ENCODE measurements at places on chromosomes 1 and 21.

- DNase-seq: no peak
These were observed 27.7 kb upstream of the KCND3 start for GRCh38 chr1:112017183-112017582.

- no peak for DNase-seq
These were observed 381.4 kb upstream of the ZRANB2 start for GRCh38 chr1:71462247-71462646.

- DNase-seq: no peak
These were observed 111.9 kb downstream of the ZBTB18 start for GRCh38 chr1:244162786-244163530.

DNA sequence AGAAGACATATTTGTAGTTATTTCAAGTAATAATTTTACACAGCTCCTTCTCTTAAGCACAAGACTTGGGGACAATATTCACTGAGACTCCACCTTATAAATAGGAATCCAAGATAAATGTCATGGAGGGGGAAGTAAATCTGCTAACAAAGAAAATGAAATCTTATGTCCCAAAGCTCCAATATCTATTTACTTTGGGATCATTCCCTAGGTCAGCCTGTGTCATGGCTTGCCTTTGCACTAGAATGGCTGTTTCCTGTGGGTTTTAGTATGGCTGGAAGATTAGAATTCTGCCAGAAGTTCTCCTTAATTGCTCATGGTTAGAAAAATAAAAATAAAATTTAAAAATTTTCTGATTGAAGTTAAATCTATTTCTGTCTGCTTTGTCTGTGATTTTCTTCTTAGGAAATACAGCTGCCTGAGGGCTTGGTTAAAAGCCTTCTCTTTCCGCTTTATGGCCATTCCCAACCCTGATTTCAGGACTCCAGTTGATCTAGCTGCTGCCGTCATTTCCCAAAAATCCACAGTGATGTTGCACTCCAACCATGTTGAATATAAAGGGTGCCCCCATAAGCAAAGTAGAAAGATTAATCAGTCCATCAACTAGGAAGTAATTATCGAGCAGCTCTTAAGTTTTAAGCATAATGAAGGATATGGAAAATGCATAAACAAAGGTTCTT lies 326.4 kb upstream of the LYPLAL1 start:
- DNase-seq: no peak

- no peak for DNase-seq
These were observed 501.0 kb downstream of the SETD4 start for GRCh38 chr21:35559128-35559828.

DNA sequence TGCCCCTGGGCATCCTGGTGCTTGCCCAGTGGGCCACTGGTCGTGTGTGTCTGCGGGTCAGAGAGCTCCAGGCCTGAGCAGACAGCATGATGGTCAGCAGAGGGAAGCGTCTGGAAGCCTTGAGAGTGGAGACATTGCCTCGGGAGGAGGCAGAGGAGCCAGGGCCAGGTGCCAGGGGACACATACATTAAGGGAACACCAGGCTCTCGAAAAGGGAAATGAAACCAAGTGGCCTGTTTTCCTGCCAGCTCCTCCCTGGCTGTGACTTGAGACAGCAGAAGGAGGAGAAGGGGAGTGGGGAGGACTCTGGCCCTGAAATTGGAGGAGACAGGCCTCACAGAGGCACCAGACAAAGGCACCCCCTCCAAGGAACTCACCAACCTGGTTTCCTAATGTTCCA lies 62.4 kb upstream of the LRP8 start:
- DNase-seq: no peak

GRCh38 chr21:31897311-31897710 lies 24.5 kb downstream of the HUNK start:
- DNase-seq: no peak

DNA sequence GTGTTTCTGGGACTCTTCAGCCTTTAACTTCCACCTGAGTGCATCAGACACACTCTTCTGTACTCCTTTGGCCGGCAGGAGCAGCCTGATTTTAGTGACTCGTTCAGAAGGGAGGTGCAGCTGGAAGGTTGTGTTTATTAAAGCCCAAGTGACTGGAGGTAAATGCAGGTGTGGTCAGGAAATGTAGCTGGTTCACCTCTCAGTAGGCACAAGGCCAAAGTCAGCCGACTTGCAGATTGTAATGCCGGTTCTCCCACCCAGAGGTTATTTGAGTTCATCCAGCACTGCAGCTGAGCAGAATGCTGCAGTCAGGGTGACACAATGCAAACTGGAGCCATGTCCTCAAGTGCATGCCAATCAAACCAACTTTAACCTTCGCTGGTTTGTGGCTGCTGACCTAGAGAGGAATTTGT lies 91.5 kb downstream of the SPATA46 start:
- no peak for DNase-seq

GRCh38 chr1:117644696-117645311 lies 39.0 kb downstream of the TENT5C start:
- no peak for DNase-seq

DNA sequence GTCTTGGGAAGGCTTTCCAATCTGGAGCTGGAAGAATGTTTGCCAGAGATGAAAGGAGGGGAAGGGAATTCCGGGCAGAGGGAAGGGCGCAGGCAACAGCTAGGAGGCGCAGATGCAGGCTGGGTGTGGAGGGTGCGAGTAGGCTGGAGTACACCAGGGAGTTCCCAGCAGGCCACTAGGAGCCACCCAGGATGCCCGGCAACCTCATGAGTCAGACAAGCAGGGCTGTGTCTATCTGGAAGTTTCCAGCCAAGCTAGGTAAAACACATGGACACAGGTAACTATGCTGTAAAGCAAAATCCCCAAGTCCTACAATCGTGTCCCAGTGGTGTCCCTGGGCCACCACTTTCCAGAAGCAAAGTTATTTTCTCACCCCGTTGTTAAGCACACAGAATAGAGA lies 990 bp upstream of the NBL1 start:
- no peak for DNase-seq

DNA sequence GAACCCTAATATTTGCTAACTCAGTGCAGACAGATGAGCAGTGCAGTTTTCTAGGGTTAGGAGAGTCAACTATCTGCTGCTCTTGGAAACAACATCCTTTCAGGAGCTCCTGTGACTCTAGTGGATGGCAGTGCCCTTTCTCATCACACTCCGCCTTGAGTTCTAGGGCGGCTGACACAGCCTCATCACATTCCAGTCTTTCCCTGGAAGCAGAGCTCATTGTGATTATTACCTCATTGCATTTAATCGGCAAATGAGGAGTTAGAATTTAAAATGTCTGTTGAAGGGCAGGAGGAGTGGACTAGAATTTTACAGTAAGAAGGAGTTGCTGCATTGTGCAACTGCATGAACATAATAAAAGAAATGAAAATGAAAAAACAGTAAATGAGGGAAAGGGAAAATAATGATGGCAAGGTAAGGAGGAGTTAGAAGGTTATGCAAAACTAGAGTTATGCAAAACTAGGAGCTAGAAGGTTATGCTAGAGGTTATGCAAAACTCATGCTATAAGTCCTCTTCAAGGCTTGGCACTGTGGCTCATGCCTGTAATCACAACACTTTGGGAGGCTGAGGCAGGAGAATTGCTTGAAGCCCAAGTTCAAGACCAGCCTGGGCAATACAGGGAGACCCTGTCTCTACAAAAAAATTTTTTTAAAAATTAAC lies 6.9 kb upstream of the PTGFRN start:
- no peak for DNase-seq

DNA sequence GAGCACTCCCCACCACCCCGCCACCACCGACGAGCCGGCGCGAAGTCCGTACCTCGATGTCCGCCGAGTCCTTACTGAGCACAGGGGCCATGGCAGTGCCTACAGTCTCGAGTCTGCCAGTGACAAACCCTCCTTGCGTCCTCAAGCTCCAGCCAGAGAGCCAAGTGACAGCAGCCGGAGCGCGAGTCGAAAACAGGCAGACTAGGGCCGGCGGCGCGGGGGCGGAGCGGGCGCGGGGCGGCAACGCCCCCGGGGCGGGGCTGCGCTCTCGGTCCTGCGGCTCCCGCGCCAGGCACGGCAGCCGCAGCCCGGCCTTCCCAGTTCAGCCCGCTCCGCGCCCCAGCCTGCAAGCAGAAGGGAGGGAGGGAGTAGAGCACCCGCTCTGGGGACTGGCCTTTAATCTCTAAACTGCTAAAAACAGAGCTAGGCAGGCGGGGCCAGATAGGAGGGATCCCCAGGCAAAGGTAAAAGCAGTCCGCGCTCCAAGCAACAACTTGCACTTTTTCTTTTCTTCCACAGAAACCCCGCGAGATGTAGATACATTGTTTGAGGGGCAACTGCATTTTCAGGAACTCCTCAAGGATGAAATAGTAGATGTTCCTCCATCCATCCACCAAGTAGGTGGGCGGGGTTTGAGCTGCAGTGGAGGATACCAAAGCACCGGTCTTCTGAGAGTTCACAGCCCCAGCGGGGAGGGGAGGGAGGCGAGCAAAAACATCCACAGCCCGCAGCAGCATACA lies at the start of gene DPYD:
Gene DPYD (minus strand): TSS at position 203 of the 740 bp plus-strand sequence. CDS start 112 bp downstream, at position 91.
- DNase-seq: peak; percentile 76

GRCh38 chr1:40315795-40316594 lies 1.1 kb downstream of the COL9A2 start:
- DNase-seq: peak; percentile 25

DNA sequence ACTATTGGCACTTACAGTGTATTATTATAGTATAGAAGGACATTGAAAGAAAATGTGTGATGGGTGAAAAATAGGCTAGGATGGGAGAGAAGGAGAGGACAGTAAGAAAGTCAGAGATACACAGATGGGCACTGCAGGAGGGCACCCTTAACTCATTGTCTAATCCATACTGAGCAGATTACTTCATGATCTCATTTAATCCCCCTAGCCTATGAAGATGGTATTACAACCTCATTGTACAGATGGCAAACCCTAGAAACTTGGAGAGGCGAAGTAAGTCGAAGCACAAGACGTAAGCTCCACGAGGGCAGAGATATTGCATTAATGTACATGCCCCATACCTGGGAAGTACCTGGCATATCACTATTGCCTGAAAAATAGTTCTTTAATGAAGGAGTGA lies 346.9 kb upstream of the DAB1 start:
- DNase-seq: no peak

DNA sequence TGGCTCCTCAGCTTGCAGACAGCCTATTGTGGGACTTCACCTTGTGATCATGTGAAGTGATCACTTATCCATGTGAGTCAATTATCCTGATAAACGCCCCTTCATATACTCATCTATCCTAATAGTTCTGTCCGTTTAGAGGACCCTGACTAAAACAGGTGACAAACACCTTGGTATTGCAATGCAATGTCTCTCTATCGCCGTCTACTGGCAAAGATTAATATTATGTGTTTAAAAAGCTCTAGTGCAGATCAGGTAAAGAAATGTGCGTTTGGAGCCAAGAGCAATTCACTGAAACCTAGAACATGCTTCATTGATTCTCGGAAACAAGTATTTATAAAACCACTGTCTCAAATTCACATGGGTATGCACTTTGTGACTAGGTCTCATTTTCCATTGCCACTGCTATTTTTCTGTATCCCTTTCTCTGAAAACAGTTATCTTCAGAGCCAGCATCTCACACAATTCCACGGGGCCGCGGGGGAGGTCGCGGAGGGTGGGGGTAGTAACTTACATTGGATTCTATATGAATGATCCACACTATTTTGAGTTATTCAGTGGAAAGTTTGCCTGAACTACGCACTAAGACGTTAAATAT lies 554.6 kb upstream of the NCAM2 start:
- DNase-seq: no peak

GRCh38 chr21:15839026-15839425 lies 109.2 kb downstream of the USP25 start:
- no peak for DNase-seq

- no peak for DNase-seq
These were observed 311.3 kb downstream of the TGFB2 start for GRCh38 chr1:218656301-218657037.

- DNase-seq: no peak
These were observed 8.0 kb upstream of the AKR1A1 start for GRCh38 chr1:45542591-45542990.

- no peak for DNase-seq
These were observed 128.0 kb upstream of the IRF2BP2 start for GRCh38 chr1:234737967-234738314.

GRCh38 chr1:41621256-41621655 lies 136.8 kb upstream of the EDN2 start:
- no peak for DNase-seq

- DNase-seq: no peak
These were observed 26.2 kb upstream of the EPHA2 start for GRCh38 chr1:16181887-16182719.

DNA sequence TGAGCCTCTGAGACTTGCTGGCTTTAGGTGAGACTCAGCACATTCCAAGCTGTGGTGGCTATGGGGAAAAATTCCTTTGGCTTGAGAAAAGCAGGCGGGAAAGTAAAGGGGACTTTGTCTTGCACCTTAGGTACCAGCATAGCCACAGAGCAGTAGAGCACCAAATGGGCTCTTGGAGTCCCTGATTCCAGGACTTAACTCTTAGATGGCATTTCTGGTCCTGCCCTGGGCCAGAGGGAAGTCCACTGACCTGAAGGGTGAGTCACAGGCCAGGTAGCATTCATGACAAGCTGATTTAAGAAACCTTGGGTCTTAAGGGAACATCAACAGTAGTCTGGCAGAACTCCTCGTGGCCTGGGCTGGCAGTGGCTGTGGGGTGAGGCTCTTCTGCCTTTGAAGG lies 344.7 kb downstream of the DUSP10 start:
- no peak for DNase-seq

GRCh38 chr1:37274486-37274885 lies 199.9 kb upstream of the ZC3H12A start:
- no peak for DNase-seq

GRCh38 chr1:29934255-29934772 lies 698.0 kb downstream of the PTPRU start:
- DNase-seq: no peak

DNA sequence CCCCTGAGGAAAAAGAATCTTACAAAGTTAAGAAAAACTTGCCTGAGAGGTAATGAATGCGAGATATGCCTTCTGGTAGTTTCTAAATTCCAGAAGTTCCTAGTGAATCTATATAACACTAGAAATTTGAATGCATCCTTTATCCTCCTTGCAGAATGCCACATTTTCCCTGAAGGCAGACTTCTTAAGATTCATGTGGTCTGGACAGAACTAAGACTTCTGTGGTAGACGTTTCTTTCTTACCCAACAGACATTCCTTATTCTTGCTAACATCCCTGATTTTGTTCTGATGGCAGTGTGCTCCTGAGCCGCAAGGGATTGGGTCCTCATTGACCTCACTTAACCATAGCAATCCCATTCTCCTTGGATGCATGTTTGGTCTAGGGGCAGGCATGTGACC lies 121.3 kb upstream of the PAPPA2 start:
- DNase-seq: no peak

- DNase-seq: no peak
These were observed 1.2 kb downstream of the ACBD3 start for GRCh38 chr1:226185141-226186036.

Data from stimulated activated CD4-positive, alpha-beta T cell treated with anti-CD3 and anti-CD28 coated beads, Interleukin-12 subunit alpha, Interleukin-12 subunit beta, amount 100 ng/mL, for 4 hours (primary cell).